ENCODE measurements at places on chromosomes 6 and 20. TPM values are rescaled to one million over a fixed set of nuclear protein-coding genes. Genes with fewer than 3 reads are reported as not detected.
A peak's percentile ranks its signal among the peaks of the same experiment; 100 is the strongest.

- DNase-seq = no peak
These were observed 27.1 kb upstream of the ELOVL5 start for GRCh38 chr6:53375847-53376246.

TRIM31 gene
- polyA plus RNA-seq = 0.79 TPM

RAB23 gene
- 47.1 TPM for polyA plus RNA-seq

DNA sequence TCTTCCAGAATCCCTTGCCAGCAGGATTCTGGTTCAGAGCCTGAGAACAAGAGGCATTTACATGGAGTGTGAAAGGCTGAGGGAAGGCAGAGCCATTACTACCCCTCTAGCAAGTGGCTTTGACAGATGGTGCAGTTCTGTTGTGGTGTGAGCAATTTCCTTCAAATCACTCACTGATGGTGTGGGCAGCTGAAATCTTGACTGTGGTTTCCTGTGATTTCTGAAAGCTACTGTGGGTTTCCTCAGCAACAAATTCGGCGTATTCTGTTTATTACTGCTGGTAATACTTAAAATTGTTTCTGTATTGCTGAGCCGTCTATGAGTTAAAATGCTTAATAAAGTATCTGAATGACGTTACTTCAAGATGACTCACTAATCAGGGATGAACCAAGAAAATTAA is 181.5 kb upstream of the TCF21 start:
- no peak for DNase-seq

DNA sequence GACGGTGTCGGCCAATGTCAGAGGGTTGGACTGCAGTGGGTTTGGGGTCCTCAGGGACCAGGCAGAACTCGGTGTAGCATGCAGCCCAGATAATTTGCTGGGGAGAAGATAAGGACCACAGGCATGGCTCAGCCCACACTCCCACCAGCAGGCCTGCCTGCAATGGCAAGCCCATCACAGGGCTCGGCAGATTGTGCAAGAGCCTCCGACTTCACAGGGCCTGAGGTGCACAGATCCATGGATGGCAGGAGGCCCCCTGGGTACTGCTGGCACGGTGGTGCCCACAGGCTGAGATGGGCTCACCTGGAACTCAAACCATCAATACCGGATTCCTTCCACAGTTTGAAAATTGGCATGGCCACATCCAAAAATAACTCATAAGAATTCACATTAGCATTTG is 180.3 kb downstream of the TTLL2 start:
- DNase-seq = peak; percentile 68

GRCh38 chr20:55778796-55779195 is 226.5 kb downstream of the CBLN4 start:
- no peak for DNase-seq

- DNase-seq = no peak
These were observed 6.2 kb upstream of the CYP24A1 start for GRCh38 chr20:54179946-54180345.

SOX4 gene
- 4.5 TPM for polyA plus RNA-seq

DNA sequence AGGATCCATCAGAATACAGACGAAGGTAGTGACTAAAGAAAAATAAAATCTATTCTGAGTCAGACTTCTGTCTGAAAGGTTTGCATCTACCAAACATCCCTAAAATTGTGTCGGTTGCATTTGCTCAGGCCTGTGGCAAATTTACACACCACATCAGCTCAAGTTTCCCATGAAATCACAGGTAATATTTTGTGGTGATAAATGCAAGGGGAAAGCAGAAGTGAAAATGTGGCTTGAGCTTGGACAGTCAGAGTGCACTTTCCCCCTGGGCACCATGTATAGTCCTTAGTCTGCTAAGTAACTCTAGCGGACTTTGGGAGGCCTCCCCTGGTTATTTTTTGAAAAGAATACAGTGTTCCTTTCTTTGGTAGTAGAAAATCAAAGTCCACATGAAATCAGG is 159.1 kb downstream of the PKHD1 start:
- DNase-seq = no peak

EDN3 gene
- not detected for polyA plus RNA-seq

DNA sequence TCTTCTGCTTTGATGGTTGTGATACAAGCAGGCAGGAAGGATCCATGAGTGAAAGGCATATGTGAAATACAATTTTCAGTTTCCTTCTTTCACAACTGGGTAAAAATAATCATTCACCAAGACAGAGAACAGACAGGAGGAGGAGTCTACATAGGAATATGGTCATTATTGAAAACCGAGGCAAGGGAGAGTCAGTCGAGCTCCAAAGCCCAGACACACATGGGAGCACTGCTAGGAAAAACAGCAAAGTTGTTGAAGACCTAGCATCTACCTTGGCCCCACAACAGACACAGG is 260.6 kb downstream of the ERMARD start:
- no peak for DNase-seq

PAK5 gene
- 0.08 TPM for polyA plus RNA-seq

DNA sequence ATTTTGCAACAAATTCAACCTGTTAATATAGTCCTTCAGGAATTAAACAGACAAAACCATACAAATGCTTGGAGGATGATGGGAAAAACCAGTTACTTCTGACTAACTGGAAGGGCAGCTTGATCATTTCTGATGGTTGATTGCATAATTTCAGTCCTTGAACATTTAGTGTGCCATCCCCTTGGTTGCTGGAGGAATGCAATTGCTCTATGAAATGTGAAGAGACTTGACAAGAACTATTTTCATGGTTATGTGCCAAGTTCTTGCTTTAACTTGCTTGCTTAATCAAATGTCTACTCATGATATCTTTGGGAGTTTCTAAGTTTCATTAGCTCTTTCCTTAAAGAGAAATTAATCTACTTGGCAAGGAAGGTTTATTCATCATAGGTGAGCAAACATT is 45.2 kb downstream of the ANKEF1 start:
- no peak for DNase-seq

GRCh38 chr20:382291-383115 is 1.9 kb downstream of the TRIB3 start:
- no peak for DNase-seq

GRCh38 chr6:144999127-144999526 is 714.0 kb downstream of the UTRN start:
- DNase-seq = no peak

MAS1 gene
- not detected for polyA plus RNA-seq
